Activated naive CD8-positive, alpha-beta T cell treated with anti-CD3 and anti-CD28 coated beads, Interleukin-2, amount 10 ng/mL, durations not matched to agents 7 days and 5 days (primary cell): ENCODE measurements at places on chromosomes 7 and 10. TPM values are rescaled to one million over a fixed set of nuclear protein-coding genes. Genes with fewer than 3 reads are reported as not detected.

The HILPDA gene
- total RNA-seq: 27.8 TPM

The GTPBP10 gene
- total RNA-seq: 31.1 TPM

The GIMAP1 gene
- 43.0 TPM for total RNA-seq

The NEUROG3 gene
- 0.22 TPM for total RNA-seq

The GCK gene
- 0.30 TPM for total RNA-seq

The GPR141 gene
- total RNA-seq: not detected

The GJC3 gene
- not detected for total RNA-seq

The ZNF239 gene
- total RNA-seq: 1.8 TPM

The FRMPD2 gene
- total RNA-seq: not detected

The COL1A2 gene
- 0.23 TPM for total RNA-seq

The OR2A5 gene
- not detected for total RNA-seq

The DGKI gene
- total RNA-seq: not detected

The CALY gene
- total RNA-seq: 3.1 TPM
